ENCODE measurements at places on chromosomes 7 and 10.

DNA sequence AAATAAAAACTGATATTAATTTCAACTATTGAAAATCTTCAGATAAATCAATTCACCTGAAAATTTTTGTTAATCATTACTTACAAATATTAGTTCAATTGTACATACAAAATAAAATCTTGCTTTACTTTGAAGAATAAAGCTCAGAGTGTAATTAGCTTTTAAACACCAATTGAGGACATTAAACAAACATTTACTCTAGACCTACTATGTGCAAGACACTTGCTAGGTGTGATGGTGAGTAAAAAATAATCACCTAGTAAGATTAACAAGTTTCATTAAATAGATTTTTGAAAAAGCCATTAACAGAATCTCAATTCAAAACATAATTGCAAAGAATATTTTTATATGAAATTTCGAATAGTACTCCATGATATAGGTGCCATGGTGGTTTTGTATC lies 3.9 kb upstream of the MLLT10 start:
- no peak for DNase-seq

- no peak for DNase-seq
These were observed 146.7 kb downstream of the DNAJB6 start for GRCh38 chr7:157483515-157483914.

GRCh38 chr10:98617906-98618520 lies 171.3 kb upstream of the HPS1 start:
- no peak for DNase-seq

DNA sequence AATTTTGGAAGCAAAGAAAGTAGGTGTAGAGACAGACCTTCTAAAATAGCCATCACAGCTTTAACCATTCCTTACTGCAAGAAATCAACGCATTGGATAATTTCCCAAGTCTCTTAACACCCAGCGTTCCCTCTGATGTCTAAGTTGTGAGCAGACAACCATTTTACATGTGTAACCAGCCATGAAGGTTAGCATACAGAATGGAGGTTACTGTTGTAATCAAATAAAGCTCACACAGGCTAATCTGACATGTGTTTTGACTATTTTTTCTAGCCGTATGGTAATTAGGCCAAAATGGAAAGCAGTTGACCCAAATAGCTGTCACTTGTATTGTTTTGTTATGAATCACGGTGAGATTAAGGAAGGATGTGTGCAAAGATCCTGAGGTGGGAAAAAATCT lies 336.4 kb downstream of the RNLS start:
- no peak for DNase-seq

DNA sequence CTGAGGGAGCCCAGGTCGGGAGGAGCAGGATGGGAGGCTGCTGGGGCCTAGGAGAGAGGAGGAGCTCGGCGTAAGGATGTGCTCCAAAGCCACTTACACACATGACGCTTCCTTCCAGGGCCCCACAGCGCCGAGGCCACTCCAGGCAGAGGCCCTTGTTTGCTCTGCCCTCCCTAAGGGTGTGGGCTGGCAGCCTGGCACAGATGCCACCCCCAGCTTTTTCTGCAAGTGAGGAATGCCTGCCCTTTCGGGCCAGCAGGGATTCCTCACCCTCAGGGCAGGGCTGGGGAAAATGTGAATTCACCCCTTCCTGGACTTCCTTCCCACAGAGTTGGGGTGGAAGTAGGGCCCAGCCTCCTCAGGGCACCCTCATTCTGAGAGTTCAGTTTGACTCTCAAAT lies 5.6 kb upstream of the AQP1 start:
- DNase-seq = peak; percentile 61

GRCh38 chr7:105691082-105691679 lies 109.9 kb upstream of the EFCAB10 start:
- DNase-seq = peak; percentile 56

GRCh38 chr10:63720676-63721075 lies 199.5 kb downstream of the REEP3 start:
- DNase-seq = no peak

DNA sequence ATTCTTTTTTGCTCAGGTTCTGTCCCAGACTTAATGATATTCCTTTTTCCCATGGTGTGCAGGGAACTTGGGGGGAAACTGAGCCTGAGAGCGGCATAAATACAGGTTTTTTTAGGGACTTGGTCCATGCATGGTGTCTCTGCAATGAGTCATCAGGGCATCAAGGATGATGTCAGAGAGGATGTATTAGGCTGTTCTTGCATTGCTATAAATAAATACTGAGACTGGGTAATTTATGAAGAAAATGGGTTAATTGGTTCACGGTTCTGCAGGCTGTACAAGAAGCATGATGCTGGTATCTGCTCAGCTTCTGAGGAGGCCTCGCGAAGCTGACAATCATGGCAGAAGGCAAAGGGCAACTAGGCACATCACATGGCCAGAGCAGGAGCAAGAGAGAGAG lies 185.4 kb downstream of the RAB11FIP2 start:
- DNase-seq = peak; percentile 23

- DNase-seq = peak; percentile 56
These were observed 138.1 kb upstream of the CDCA7L start for GRCh38 chr7:22083704-22084240.

DNA sequence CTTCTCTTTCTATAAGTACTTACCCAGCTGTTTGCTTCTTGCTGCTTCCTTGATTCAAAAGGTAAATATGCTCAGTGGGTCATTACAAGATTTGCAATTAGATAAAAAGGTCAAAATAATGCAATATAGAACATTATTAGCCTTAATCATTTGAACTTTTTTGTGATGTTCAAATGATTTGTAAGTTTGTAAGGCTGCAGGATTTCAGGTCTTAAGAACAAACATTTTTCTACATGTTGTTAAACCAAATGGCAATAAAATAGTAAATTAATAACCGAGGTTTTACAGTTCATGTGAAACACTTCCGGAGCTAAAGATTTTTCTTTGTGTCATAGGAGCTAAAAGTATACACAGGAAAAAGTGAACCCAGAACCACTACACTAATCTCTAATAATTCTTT lies 16.2 kb upstream of the SCIN start:
- DNase-seq = no peak

DNA sequence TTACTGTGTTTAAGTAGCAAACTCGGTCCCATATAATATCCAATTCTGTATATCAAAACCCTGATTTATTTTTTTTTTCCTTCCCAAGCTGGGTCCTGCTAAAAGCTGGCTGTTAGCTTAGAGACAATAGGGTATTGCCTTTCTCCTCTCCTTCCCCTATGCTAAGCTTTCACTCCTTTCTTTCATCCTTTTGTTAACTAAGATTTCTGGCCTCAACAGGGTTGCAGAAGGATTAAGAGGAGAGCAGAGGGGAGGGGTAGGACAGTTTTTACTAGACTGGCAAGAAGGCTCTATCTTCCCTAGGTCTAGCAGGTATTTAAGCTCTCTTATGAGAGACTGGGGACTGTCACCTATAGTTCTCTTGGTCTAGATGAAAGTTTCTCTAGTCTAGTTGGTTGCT lies 229.2 kb downstream of the KCND2 start:
- no peak for DNase-seq

DNA sequence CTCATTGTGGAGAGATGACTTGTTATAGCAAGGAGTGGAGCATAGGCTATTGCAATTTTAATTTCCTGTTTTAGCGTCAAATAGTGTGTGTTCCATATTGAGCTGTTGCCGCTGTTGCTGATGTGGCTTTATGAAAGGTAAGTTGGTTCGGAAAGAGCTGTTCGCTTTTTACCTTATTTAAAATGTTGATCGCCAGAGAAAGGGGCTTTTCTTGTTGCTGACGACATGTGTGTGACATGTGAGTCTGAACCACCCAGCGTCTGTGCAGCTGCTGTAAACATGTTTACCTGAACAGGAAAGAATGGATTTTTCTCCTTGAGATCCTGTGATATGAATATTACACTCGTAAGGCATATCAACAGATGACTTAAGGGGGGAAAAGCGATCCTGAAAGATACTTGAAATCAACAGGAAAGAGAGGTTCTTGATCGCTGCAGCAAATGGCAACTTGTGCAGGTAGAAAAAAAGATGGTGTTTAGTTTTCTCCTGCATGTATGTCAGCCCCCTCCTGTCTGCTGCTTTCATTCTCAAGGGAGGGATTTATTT lies 2.5 kb downstream of the ZEB1 start:
- DNase-seq = peak; percentile 47

Measured in GM23248 (cell line).